ENCODE measurements at places on chromosomes 13 and 19.

DNA sequence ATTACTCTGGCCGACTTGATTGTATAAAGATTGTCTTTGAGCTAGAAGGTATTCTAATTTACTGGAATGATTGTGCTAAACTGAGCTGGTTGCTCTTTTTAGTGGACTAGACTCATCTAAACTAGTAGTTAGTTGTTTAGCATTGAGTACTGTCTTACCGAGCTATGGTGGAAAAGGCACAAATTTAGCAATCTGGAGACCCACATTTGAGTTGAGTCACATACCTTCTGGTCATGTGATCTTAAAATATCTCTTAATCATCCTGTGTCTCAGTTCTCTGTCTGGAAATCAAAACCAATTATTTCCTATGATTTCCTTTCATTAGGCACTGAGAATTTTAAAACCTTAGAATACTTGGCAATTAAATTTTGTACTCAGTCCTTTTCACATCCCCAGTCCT lies 349.5 kb downstream of the IRS2 start:
- no peak for DNase-seq

- DNase-seq: no peak
Observed at GRCh38 chr19:21611659-21612402, 106.4 kb downstream of the ZNF429 start.

GRCh38 chr13:93468433-93468832 lies 241.8 kb downstream of the GPC6 start:
- no peak for DNase-seq

DNA sequence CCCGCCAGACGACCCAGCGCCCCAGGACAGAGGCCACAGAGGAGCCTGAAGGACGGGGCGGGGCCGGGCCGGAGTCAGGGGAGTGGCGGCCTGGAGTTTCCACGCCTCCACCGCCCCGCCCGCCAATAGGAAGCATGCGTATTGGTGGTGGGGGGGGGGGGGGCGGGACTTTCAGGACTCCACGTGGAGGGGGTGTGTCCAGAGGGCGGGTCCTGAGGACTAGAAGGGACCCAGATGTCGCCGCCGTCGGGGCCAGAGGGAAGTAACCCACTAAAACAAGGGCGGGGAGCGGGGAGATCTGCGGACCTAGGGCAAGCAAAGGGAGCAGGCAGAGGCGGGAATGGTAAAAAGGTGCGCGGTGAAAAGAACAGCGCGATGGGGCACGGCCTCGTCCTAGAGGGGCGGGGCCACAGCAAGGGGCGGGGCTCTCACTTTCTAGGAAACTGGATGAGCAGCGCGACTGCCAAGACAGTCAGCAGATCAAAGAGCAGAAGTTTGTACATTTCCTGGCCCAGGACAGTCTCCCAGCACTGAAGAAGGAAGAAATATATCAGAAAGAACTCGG lies 2.8 kb upstream of the LENG1 start:
- DNase-seq: peak; percentile 63

DNA sequence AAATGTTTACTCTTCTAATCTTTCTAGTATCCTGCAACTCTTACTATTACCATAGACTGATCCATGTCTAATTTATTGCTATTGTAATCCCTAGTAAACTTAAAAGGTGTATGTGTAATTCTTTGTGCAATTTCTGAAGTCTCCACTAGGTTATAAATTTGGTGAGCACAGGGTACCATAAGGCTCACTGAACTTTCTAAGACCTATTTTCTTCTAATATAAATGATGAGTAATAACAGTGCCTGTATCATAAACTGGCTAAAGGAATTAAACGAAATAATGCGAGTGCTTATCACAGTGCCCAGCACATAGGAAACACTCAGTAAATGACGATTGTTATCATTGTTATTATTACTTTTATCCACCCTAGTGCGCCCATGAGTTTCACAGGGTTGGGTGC lies 119.1 kb downstream of the KLF12 start:
- no peak for DNase-seq

GRCh38 chr19:51006406-51006805 lies 5.0 kb upstream of the KLK8 start:
- no peak for DNase-seq

All from stimulated activated effector memory CD8-positive, alpha-beta T cell treated with anti-CD3 and anti-CD28 coated beads, Interleukin-12 subunit alpha, Interleukin-12 subunit beta, amount 100 ng/mL, for 72 hours (primary cell).